Ovary (tissue), 10 donors: ENCODE measurements at places on chromosomes 6 and 20. TPM values are rescaled to one million over a fixed set of nuclear protein-coding genes. Genes with fewer than 3 reads are reported as not detected.

GRCh38 chr6:97524811-97525210 is 241.8 kb upstream of the MMS22L start:
- H3K27ac ChIP-seq: no peak overlapping the region
- DNase-seq: no peak
- H3K4me3 ChIP-seq: no peak overlapping the region
- no peaks in the 10 kb centered on the region for H3K4me1 ChIP-seq
- no peaks in the 10 kb centered on the region for H3K27me3 ChIP-seq

GRCh38 chr6:63635215-63635587 is 401 bp upstream of the PHF3 start:
- H3K36me3 ChIP-seq: no peaks in the 10 kb centered on the region
- H3K27ac ChIP-seq: no peak overlapping the region
- no peak for DNase-seq
- peak overlapping the region; percentile 91 for H3K4me3 ChIP-seq

GRCh38 chr6:137150072-137150471 is 23.4 kb downstream of the IL22RA2 start:
- no peaks in the 10 kb centered on the region for H3K36me3 ChIP-seq
- no peaks in the 10 kb centered on the region for H3K4me1 ChIP-seq
- no peaks in the 10 kb centered on the region for H3K27me3 ChIP-seq
- H3K4me3 ChIP-seq: no peak overlapping the region

DNA sequence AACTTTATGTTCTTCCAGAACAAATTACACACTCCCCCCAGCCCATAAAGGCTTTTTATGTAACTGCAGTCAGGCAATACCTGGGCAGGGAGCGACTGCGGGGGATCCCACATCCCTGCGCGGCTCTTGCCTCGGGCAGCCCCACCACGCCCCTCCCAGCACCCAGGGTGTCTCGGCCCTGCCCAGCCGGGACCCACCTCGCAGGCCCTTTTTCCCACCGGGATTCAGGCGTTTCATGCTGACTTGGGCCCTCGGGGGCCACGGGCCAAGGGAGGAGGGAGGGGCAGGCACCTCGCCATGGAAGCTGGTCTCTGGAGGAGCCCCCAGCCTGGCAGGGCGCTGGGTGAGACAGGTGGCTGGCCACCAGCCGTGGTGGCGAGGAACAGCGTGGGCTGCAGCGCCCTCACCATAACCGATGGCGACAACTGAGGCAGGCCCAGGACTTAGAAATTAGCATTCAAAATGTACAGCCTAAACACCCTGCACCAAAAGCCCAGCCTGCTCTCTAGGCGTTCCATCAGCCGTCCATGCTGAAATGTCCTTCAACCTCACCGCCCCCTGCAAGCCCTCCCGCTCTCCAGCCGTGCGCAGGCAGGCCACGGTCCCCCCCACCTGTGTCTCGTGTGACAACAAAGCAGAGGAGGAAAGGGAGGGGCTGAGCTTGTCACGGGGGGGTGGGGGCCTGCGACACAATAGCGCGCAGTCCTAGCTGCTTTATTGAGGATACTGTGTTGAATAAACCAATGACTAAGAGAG is 15.1 kb upstream of the FOXC1 start:
- H3K36me3 ChIP-seq: no peaks in the 10 kb centered on the region
- no peak overlapping the region for H3K27ac ChIP-seq
- H3K27me3 ChIP-seq: no peaks in the 10 kb centered on the region
- no peaks in the 10 kb centered on the region for H3K4me1 ChIP-seq

The TP53TG5 gene
- 0.42 TPM for total RNA-seq

The OTOR gene
- not detected for total RNA-seq
